Natural killer cell (primary cell): ENCODE measurements at places on chromosomes 6 and 20. TPM values are rescaled to one million over a fixed set of nuclear protein-coding genes. Genes with fewer than 3 reads are reported as not detected.

PCSK2 gene
- not detected for total RNA-seq

GRIK2 gene
- total RNA-seq = not detected

DNA sequence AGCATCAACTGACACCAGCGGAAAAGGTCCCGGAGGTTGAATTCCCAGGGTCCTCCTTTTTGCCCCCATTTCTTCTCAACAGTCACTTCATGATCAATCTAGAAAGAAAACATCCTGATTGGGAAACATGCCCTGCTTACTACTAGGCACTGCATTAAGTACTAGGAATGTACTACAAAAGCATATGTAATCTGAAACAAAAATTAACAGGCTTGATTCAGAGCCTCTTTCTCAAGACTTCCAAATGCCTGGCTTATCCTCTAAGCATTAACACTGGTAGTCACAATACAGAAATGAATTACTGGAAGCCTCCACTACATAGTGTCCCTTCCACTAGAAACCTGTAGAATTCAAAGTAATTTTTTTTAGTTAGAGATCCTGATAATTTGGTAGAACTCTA lies 84.5 kb upstream of the LYRM2 start:
- DNase-seq = no peak

SGK2 gene
- 0.61 TPM for total RNA-seq

DNA sequence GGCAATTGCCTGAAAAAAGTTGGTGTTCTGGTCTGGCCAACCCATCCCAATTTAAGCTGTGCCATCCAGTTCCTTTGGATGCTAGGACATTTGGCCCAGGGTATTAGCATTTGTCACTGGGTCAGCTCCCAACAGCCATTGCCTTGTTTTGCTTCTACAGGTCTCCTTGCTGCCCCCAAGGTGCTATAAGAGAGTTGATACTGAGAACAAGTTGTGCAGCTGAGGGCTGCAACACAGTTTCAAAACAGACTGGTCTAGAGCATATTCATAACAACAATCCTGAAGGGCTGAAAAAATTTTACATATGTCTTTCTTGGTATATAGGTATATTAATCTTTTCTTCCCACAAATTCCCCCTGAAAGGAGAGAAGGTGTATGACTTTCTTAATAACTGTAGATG lies 61.0 kb downstream of the LYRM4 start:
- no peak for DNase-seq

- no peak for DNase-seq
Observed at GRCh38 chr20:49685809-49686208, 27.9 kb downstream of the B4GALT5 start.
